Hindlimb muscle (tissue), 1 donor: ENCODE measurements at places on chromosomes 3 and 15.
A peak's percentile ranks its signal among the peaks of the same experiment; 100 is the strongest.

DNA sequence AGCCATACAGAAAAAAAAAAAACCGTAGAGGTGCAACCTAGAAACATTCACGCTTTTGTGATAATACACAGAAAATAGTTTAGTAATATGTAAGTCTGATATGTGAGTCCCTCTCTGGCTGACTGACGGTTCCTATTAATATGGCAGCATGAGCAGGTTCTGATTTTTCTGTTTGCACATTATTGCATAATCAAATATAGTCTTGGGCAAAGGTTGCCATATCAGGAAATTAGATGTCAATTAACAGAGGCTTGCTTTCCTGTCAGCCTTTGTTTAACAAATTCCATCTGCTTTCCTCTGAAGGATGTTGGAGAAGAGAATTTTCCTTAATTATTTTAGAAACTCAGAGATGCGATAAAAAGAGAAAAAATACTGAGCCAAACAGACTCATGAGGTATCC lies 14.8 kb downstream of the GABRB3 start:
- DNase-seq = no peak

GRCh38 chr15:87610366-87610765 lies 646.2 kb downstream of the NTRK3 start:
- DNase-seq = no peak

DNA sequence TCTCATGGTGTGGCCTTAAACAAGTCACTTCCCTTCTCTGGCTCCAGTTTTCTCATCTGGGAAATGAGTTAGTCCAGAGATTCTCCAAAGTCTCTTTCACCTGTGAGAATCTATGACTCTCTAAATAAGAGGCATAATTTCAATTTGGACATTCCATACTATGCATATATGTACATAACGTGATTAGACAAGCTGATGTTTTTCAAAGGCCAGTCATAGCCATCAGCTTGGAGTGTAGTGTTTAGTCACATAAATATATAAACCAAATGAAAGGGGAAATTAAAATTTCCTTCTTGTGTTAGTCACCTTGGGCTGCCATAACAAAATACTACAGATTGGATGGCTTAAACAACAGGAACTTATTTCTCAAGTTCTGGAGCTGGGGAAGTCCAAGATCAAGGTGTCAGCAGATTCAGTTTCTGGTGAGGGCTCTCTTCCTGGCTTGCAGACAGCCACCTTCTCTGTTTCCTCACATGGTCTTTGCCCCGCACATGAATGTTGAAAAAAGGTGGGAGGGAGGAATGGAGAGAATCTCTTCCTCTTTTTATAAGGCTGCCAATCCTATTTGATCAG lies 19.4 kb downstream of the TMEM41A start:
- DNase-seq = no peak

GRCh38 chr15:38707802-38708671 lies 143.4 kb upstream of the RASGRP1 start:
- DNase-seq = peak; percentile 55

DNA sequence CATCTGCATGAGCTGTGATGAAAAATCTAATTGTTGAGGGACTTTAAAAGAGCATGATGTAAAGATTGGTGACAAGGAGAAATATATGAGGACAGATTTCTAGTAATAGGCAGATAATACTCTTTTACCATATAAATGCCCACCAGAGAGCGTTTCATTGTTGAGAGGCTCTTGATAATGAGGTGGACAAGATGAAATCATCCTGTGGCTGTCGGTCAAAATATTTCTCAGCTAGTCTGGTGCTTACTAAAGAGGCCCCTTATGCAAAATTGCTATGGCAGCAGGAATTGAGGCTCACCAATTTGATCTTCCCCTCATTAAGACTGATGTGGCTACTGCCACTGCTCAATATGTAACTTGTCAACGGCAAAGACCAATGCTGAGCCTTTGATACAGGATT lies 225.0 kb upstream of the RASGRP1 start:
- no peak for DNase-seq

DNA sequence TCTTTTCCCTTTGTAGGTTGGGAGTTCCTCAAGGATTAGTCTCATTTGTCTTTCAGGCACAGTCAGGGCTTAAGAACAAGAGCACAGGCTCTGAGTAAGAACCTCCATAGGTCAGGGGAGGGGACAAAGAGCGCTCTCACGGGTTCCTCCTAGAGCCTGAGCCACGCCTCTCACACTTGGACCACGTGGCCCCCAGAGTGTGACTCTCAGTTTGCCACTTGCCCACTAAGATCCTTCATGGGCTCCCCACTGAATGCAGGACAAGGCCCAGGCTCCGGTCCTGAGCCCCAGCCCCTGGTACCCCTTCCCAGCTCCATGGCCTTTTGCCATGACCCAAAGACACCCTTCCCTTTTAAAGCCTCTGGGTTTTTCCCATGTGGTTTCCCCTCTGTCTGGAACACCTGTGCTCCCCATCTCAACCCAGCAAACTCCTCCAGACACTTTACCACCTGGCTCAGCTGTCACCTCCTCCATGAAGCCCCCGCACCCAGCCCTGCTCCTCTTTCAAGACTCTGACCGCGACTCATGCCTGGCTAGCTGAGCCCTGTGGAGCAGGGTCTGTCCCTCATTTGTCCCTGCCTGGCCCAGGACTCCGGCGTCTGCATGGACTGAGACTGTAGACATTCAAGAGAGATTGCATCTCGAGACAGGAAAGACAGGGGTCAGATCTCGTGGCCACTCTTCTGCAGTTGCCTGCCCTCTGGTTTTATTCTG lies 32.7 kb downstream of the IQSEC1 start:
- no peak for DNase-seq

GRCh38 chr3:37680401-37680800 lies 181.3 kb upstream of the CTDSPL start:
- DNase-seq = peak; percentile 81

GRCh38 chr15:73812806-73813465 lies 59.8 kb upstream of the INSYN1 start:
- DNase-seq = no peak
